Activated CD4-positive, alpha-beta T cell treated with anti-CD3 and anti-CD28 coated beads, Interleukin-2, Interleukin-4, amounts not matched to agents 100 ng/mL and 50 ng/mL, durations not matched to agents 16 hours and 8 hours (primary cell): ENCODE measurements at places on chromosomes 16 and 17.

DNA sequence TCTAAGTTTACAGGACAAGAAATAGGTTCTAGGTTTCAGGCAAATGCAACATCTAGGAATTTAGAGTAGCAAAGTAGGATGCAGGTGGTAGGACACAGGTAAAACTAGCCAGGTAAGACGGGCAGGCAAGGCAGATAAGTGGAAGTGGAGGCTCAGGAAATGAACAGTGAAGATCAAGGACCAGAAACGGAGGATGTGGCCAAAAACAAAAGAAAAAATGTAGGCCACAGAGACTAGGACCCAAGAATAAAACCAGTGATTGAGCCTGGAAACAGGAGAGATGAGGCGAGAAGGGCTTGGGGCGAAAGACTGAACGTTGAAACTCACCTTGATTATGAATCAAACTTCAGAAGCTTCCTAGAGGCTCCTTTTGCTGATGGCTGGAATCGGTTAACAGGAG, 24.0 kb downstream of the CPSF4L start:
- DNase-seq = no peak

- DNase-seq = no peak
These were observed 191.0 kb downstream of the PRKCA start for GRCh38 chr17:66493283-66494019.

- DNase-seq = peak; percentile 26
These were observed 1.2 kb upstream of the YPEL2 start for GRCh38 chr17:59330053-59330942.

DNA sequence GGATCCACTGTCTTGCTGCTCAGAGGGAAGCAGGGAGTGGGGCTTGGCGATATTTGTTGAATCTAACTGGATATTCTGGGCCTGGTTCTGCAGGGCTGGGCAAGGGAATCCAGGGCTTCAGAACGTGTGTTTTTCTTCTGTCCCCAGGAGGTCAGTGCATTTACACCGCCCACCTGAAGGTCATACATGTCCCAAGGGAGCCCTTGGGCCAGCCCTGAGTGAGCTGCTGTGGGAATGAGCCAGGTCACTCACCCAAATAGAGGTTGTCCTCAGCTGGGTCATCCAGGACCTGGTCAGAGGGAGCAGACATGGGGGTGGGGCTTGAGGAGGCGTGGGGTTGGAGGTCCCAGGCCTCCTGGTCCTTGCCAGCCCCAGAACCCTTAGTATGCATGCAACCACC, 10.6 kb downstream of the CAMKK1 start:
- DNase-seq = no peak

- DNase-seq = peak; percentile 65
These were observed 480 bp upstream of the PROCA1 start for GRCh38 chr17:28712032-28712704.

GRCh38 chr16:72723781-72724180, 324.1 kb downstream of the ZFHX3 start:
- no peak for DNase-seq

DNA sequence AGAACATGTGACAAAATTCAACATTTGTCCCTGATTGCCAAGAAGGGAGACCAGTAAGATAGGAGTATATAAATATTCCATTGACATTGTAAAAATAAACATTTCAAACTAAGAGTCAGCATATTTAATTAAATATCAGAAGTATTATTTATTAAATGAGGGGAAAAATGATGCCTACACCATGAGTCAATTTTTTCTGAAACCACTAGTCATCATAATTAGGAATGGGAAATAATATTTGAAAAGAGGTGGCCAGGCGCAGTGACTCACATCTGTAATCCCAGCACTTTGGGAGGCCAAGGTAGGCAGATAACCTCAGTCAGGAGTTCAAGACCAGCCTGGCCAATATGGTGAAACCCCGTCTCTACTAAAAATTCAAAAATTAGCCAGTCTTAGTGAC, 2.1 kb downstream of the CMTM1 start:
- no peak for DNase-seq

DNA sequence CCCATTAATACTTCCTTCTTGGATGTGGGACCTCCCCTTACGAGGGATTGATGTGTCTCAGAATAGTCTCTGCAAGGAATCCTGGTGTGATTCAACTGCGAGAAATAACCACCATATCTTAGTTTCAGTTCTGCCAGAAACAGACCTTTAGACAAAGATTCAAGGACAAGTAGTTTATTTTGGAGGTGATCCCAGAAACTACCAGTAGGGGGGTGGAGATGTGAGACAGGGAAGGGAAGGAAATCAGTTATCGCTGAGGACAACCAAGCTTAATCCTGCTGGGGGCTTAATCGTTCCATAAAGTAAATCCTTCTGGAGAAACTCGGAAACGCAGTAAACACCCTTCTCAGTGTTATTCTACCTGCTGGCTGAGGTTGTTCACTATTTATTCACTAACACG, 5.0 kb upstream of the SDR42E1 start:
- peak; percentile 3 for DNase-seq

DNA sequence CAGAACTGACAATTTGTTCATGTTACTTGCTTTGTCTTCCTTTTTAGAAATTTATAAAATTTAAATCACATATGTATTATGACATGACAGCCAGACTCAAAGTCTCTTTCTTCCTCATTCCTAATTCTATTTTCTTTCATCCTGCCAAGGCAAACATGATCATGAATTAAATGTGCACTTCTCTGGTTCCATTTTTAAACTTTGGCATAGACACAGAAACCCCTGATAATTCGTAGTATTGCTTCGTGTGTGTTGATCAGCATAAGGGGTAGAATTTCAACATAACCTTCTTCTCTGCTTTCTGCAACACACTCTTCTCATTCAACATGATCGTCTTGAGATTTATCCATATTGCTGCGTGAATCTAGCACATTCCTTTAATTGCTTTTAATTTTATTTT, 156.5 kb downstream of the AIPL1 start:
- no peak for DNase-seq

DNA sequence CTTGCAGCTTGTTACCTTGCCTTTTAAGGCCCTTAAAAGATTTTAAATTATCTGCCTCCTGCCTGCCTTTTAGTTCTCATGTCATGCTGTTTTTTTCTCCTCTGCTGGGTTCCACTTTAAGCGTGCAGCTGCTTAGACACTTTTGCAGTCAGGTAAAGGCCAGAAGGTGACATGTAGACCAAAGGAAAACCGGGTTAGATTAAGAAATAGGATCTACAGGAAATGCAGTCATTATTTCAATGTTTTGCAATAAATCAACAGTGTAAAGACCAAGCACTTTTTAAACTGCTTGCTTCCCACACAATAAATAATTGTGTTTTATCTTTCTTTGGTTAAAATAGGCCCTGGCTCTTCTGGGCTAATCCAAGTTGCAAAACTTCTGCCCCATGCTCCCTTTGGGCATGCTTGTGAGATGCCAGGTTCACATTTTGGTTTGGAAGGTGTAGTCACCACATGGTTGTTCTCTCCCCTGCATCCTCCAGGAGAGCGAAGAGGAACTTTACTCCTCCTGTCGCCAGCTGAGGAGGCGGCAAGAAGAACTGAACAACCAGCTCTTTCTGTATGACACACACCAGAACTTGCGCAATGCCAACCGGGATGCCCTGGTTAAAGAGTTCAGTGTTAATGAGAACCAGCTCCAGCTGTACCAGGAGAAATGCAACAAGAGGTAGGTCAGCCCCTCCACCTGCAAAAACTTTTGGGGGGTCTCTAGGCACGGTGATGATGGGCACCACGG, 54.9 kb downstream of the SDR42E1 start:
- DNase-seq = no peak
